ENCODE measurements at places on chromosomes 2 and 18.
A peak's percentile ranks its signal among the peaks of the same experiment; 100 is the strongest.

- no peak for DNase-seq
Observed at GRCh38 chr18:31185186-31185950, 22.7 kb upstream of the DSC1 start.

DNA sequence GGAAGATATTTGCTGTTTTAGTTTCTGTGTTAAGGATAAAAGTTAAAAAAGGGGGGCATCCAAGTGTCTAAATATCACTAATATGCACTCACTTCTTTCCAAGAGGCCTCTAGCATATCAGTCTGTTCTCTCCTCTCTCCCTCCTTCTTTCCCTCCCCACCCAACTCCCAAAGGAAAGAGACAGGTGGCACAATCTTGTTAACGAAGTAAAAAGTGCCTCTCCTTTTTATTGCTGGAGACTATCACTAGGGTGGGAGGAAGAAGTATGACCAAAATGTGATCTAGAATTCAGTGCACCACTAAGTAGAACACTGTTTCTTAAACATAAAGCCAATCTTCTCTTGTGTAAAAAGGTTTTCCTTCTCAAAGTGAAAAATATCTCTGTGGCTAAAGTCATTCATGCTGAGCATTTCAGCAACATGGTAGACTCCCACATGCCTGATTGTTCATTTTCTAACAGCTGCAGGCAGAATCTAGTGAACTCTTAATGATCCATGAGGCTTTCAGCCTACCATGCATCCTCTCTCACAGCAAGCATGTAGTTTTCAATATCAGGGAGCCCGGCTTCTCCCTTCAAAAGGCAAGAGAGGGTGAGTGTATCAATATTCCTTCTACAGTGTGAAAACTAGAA is 39.5 kb downstream of the RNU4ATAC start:
- peak; percentile 72 for DNase-seq

DNA sequence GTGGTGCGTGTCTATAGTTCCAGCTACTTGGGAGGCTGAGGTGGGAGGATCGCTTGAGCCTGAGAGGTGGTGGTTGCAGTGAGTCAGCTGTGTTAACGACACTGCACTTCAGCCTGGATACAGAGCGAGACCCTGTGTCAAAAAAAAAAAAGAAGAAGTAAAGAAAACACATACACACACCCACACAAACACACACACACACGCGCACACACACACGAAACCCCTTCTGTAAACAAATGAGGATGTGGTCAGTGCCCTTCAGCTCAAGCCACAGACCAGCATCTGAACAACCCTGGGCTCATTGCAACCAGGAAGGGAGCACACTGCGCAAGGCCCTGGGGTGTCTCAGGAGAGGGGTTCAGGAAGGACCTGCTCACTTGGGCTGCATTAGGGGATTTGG is 47.9 kb upstream of the KCNF1 start:
- no peak for DNase-seq

- DNase-seq, result no peak
Observed at GRCh38 chr18:11105463-11105862, 43.9 kb downstream of the PIEZO2 start.

DNA sequence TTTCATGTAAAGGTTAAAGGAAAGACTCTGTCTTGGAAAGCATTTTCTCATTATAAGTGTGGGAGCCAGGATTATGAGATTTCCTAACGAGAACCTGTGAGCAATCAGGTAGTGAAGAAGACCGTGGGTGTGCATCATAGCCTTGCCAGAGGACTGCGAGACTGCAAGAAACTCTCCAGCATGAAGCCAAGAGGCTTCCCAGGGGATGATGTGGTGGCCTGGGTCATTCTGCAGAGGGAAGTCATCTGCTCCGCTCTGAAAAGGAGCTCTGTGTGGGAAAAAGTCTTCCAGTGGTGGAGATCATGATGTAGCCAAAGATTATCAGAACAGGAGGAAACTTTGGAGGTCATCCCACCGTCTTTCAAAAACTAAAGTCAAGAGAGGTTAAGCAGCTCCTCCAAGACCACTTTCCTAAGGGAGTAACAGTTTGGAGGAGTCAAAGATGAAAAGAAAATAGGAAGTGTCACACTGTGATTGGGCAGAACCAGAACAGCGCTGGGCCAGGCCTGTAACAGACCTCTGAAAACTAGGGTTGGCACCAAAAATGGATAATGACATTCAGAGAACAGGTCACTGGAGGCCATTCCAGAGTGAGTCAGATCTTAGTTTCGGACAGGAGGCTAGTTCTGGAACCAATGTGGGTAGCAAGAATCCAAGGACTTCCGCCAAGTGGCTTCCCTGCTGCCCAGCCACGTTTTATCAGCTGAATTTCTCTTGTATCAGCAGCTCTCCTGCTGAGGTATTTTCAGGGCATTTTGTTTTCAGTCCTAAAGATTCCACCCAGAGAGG is 113.0 kb downstream of the LRATD1 start:
- DNase-seq, result no peak

DNA sequence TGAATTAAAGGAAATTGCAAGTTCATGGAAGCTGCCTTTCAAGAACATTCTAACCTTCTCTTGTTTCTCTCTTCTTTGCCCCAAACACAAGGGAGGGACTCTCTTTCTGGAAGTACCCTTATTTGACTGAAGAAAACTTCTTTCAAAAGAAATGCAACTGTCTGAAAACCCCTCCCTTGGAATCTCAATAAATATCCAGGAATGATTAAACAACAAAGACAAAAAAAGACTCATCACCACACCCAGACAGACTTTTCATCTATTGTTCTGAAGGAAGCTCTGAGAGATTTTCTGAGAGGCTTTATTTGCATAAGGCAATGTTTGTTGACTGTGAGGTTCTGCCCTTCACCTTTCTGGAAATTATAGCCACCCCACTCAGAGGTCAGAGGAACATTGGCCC is 1260.9 kb downstream of the LRP1B start:
- no peak for DNase-seq

DNA sequence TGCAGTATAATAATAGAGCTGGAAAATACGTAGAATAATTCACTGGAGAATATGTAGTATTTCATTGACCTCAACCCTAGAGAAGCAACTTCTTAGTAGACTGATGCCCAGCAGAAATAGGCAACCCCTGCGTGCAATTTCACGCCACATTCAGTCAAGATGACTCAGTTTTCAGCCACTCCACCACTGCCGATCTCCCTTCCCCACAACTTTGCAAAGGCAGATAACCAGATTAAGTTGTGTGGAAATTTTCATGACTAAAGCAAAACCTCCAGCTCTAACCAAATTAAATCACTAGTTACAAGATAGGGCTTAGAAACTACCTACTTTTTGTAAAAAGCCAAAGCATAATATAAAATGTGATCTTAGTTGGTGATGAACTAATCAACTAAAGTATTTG is 63.3 kb upstream of the STK17B start:
- no peak for DNase-seq

DNA sequence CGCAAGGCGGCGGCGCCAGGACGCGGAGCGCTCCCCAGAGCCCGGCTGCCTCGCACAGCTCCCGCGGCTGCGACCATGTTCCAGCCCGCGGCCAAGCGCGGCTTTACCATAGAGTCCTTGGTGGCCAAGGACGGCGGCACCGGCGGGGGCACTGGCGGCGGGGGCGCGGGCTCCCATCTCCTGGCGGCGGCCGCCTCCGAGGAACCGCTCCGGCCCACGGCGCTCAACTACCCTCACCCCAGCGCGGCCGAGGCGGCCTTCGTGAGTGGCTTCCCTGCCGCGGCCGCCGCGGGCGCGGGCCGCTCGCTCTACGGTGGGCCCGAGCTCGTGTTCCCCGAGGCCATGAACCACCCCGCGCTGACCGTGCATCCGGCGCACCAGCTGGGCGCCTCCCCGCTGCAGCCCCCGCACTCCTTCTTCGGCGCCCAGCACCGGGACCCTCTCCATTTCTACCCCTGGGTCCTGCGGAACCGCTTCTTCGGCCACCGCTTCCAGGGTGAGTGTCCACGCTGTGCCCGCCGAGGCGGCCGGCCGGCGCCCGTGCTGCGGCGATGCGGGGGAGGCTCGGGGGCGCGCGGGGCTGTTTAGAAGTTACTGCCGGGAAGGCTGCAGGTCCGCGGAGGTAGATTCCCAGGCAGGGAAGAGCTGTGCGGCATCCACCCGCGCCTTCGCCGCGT is 696 bp downstream of the EMX1 start:
- peak; percentile 5 for DNase-seq

GRCh38 chr18:10524507-10525370 is 1.1 kb upstream of the NAPG start:
- DNase-seq, result no peak

DNA sequence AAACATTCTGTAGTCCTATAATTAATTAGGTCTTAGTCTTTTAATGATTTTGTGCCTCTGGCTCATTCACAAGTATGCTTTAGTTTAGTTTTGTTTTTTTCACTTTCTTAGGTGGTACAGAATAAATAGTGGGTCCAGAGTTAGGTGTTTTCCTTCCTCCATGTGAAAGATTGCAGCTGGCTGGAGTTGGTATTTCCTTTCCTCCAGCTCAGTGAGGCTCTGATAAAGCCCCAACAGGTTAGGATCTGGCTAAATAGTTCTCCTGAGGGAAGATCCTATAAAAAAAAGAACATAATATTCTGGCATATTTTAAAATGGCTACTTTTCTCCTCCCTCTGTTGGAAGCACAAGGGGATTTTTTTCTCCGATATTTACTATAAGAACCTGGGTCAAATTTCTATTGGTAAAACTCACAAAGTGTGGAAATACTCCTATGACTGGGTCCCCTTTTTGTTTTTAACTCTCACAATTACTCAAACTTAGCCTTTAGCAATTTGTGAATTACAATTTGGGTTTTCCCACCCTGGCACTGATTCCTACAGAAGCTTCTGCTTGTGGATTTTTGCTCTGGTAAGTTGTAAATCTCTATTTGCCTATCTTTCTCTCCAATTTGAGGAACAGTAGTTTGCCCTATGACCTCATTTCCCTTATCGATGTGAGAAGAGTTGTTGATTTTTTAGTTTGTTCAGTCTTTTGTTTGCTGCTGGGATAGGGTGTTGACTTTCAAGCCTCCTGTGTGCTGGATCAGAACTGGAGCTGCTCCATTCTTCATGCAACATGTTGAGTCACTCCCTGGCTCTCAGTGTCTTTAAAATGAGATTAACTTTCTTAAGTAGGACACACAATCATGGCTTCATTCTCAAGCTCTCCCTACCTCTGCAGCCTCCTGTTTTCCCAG is 500.9 kb downstream of the RNF144A start:
- DNase-seq, result no peak

- peak; percentile 61 for DNase-seq
Observed at GRCh38 chr2:199462956-199463692, 5.4 kb upstream of the SATB2 start.

- DNase-seq, result no peak
Observed at GRCh38 chr2:232829988-232830387, 40.1 kb upstream of the SNORC start.

DNA sequence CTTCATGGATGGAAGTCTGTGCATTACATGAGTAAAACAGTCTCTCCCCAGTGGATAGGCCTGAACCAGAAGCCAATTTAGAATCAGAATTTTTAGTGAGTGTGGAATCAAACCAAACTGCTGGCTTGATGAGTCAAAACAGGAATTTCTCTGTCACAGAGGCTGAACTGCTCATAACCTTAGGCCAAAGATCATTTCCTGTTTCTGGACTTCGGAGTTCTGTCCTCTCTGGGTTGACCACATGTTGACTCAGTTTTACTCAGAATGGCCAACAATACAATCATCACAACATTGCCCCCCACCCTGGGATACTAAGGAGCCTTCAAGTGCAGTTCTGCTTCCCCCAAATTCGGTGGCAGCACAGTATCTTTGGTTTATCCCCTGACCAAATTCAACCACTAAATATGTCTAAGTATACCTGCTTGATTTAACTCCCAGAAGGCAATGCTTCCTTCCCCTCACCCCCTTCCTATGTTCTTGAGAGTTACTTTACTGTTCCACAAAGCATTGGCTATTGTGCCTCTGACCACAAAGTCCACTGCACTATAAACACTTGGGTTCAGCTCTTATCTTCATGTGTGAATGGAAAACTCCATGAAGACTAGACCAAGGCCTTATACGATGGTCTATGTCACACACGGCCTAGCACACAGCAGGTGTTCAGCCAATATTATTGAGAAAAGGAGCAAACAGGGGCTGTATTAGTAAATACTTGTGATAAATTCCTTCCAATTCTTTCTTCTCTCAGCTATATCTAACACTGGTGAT is 67.8 kb downstream of the NXPH2 start:
- DNase-seq, result no peak

DNA sequence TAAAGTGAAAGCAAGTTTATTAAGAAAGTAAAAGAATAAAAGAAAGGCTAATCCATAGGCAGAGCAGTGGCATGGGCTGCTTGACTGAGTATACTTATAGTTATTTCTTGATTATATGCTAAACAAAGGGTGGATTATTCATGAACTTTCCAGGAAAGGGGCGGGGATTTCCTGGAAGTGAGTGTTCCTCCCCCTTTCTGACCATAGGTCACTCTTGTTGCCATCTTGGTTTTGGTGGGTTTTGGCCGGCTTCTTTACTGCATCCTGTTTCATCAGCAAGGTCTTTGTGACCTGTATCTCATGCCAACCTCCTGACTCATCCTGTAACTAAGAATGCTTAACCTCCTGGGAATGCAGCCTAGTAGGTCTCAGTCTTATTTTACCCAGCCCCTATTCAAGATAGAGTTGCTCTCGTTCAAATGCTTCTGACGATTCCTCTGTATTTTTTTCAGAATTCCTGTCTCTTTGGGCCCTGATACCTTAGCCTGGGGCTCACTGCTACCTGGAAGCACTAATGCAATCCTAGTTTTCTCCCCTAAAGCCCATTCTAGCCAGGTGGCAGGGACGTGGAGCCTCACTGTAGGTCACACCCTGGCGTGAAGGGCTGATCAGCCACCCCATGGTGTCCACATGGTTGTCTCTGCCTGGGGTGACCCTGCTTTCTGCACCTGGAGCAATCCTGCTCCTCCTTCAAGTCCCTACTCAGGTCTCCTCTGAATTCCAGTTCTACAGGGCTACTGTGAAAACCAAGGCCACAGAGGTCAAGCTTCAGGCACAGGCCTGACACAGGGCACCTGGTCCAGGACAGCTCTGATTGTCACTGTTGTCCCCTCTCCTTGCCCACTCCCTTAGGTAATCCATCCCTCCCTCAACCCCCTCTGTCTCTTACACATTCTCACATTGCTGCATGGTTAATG is 6.0 kb upstream of the SLC35F6 start:
- DNase-seq, result no peak

DNA sequence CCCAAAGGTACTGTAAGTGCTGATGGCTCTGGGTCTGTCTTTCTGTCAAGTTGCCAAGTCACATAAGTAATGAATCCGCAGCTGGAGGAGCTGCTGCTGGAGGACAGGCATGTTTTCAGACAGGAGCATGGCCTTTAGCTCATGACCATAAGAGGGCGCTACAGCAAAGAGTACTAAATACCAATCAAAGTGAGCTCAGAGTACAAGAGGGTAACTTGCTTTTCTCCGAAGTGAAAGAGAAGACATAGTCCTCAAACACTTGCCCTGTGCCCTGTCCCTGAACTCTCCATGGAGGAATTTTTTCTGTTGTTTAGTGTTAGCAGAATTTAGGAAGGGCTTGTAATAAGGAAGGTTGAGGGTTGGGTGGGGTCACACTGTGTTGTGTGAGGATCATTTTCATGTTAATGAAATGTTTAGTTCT is 58.0 kb upstream of the EML6 start:
- DNase-seq, result peak; percentile 55

DNA sequence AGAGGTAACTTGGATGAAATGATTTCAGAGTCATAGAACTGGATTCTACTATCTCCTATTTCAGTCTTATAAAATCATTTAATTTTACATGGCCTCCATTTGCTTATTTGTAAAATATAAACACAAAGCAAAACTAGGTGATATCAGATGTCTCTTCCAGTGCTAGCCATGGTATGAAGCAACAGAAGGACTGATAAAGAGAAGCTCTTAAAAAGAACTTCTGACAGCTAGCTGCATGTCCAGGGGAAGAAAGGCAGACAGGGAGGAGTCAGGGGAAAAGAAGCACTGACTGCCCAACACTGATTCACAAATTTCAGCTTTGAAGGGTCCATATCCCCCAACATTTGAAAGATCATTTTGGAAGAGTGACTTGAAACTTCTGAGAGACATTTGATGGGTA is 6.4 kb downstream of the SLC8A1 start:
- no peak for DNase-seq

Data from NCI-H524 (cell line).